ENCODE measurements at places on chromosomes 13 and 19.

DNA sequence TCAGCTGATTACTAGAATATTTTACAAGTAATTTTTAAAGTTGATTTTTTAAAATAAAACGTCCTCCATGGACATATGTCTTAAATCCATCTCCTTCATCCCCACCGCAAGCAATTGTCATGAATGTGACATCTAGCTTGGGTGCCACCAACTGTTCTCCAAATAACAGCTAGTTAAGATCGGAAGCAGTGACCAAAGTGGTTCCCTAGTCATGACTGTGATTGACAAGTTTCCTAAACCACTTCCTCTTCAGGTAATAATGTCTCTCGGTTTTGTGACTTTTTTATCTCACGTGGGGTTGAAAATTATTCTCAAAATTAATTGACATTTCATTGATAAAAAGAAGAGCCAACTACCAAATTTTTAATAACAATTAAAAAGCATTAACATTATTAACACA, 135.3 kb upstream of the MIR17HG start:
- DNase-seq, result no peak

DNA sequence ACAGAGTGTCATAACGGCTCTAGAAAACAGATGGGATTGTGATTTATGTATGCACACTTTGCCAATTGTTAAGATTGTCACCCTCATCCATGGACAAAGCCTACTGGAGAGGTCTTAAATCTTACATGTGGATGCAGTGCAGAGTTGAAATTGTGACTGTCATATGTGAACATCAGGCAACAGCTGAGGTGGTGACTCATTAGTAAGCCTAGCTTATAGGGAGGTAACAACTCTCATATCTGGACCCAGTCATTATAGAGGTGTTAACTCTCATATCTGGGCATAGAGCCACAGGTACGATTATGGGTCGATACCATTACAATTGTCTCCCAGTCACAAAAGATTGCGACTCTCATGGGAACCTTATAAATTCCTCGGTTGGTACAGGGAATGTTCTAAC, 29.8 kb upstream of the ZNF254 start:
- peak; percentile 42 for DNase-seq

DNA sequence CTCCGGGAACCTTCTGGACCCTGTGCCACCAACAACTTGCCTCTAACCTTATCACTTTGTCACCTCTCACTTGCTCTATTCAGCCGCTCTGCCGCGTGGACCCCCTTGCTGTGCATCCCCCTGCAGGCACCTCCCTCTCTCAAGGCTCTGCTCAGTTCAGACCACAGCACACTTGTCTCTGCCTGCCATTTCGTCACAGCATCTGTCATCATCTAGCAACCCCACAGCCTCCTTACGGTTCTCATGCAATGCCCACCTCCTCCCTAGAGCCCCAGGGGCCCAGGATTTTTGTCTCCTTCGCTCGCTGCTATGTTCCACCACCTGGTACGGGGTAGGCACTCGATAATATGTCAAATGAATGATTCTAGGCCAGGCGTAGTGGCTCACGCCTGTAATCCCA, 4.8 kb downstream of the HAUS8 start:
- DNase-seq, result no peak

DNA sequence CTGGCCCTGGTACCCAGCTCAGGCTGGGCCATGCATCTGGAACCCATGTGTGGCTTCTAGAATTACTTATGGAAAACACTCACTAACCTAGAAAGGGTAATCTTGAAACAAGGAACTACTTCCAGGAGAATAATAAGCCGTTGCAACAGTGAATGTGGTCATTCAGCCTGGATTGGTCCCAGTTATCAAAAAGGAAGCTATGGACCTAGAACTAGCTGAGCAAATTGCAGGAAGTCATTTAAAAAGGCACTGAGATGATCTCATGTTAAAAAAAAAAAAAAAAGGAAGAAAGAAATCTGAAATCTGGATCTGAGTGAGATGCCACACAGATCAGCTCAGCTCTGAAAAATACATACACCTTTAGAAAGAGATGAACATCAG, 59.6 kb downstream of the DCT start:
- no peak for DNase-seq

- peak; percentile 89 for DNase-seq
Measured at GRCh38 chr13:24254146-24254841, 55.1 kb upstream of the C1QTNF9 start.

GRCh38 chr19:13102666-13103580, at the start of gene LYL1:
LYL1 (minus strand) TSS chr19:13102858; CDS start chr19:13101171, 1,687 bp downstream.
- DNase-seq, result no peak

- DNase-seq, result peak; percentile 86
Measured at GRCh38 chr19:13099073-13099999, 3.3 kb downstream of the LYL1 start.

DNA sequence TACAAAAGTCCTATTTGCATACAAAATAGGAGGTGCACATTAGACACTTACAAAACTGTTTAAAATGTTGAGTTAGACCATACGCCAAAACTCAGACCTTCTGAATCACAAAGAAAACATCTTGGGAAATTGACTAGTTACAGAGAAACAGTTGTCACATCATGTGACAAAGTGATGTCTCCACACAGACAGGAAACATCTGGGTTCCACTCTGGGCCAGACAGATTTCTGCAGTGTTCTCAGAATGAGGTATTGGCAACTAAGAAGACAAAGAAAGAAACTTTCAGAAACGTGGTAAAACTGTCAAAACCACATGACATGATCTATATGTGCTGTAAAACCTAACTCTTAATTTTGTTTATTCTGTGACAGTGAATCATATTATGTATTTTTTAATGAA, 6.7 kb downstream of the ZNF793 start:
- peak; percentile 1 for DNase-seq

DNA sequence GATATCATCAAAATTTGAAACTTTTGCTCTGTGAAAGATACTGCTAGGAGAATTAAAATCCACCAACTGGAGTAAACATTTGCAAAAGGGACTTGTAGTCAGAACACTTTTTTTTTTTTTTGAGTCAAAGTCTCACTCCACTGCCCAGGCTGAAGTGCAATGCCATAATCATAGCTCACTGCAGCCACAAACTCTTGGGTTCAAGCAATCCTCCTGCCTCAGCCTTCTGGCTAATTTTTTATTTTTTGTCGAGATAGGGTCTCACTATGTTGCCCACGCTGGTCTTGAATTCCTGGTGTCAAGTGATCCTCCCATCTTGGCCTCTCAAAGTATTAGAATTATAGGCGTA, 9.7 kb downstream of the ELAVL1 start:
- no peak for DNase-seq

GRCh38 chr19:31385744-31386143, 36.5 kb upstream of the TSHZ3 start:
- DNase-seq, result no peak

DNA sequence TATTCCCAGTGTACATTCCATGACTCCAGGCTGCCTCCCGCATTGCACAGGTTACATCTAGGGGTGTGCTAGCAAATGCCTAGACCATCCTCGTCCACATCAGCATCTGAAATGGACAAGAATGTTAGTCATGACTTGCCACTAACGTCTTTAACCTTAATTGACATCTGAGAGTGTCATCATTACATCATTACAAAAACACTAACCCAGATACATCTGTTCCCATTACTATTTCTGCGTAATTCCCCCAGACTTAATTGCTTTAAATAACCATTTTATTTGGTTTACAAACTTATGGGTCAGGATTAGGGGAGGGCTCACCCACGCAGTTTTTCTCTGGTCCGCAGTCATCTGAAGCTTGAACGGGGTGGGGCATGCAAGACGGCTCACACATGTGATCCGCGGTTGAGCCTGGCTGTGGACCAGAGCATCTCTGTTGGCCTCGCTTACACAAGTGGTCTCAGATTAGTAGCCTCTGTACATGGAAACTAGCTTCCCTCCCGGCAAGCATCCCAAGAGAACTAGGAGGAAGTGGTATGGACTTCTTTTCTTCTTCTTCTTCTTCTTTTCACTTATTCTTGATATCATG, 15.9 kb downstream of the KL start:
- no peak for DNase-seq

- peak; percentile 3 for DNase-seq
Measured at GRCh38 chr19:5452594-5453565, 2.3 kb upstream of the ZNRF4 start.
